Left ventricle myocardium inferior (tissue), 1 donor: ENCODE measurements at places on chromosomes 7 and 10.

- DNase-seq: no peak
Measured at GRCh38 chr7:117249696-117250095, 73.2 kb downstream of the WNT2 start.

GRCh38 chr10:104327745-104328645 lies 10.3 kb downstream of the ITPRIP start:
- no peak for DNase-seq

- DNase-seq: no peak
Measured at GRCh38 chr10:59550061-59550460, 159.6 kb downstream of the SLC16A9 start.

- no peak for DNase-seq
Measured at GRCh38 chr7:106430535-106431455, 146.0 kb upstream of the NAMPT start.

DNA sequence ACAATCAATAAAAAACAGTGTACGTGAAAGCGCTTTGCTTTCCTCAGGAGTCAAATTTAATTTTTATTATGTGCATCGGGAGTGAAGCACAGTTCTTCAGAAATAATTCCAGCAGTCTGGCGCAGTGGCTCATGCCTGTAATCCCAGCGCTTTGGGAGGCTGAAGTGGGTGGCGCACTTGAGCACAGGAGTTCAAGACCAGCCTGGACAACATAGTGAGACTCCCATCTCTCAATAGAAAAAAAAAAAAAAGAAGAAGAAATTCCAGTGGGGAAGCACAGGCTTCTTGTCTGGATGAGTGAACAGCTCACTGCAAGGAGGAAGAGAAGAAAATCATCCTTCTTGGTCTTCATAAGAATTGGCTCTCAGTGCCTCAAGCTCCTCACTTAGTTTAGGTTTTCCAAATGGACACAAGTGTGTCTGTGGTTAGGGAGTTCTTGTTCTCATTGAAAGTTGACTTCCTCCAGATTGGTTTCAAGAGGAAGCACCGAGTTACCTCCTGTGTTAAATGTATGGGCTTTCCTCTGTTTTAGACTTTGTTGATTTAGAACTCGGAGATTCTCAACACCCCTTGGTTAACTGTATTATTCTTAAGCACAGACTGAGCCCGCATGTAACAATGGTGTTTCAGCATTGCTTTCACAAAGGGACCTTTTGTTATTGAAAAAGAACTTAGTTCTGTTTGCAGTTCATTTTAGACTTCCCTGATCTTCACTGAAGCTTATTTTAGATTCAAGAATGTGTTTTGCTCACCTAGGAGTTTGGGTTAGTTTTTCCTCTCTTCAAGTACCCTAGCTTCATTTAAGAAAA lies 28.0 kb downstream of the LMTK2 start:
- no peak for DNase-seq

- DNase-seq: no peak
Measured at GRCh38 chr10:98569853-98570252, 123.1 kb upstream of the HPS1 start.

DNA sequence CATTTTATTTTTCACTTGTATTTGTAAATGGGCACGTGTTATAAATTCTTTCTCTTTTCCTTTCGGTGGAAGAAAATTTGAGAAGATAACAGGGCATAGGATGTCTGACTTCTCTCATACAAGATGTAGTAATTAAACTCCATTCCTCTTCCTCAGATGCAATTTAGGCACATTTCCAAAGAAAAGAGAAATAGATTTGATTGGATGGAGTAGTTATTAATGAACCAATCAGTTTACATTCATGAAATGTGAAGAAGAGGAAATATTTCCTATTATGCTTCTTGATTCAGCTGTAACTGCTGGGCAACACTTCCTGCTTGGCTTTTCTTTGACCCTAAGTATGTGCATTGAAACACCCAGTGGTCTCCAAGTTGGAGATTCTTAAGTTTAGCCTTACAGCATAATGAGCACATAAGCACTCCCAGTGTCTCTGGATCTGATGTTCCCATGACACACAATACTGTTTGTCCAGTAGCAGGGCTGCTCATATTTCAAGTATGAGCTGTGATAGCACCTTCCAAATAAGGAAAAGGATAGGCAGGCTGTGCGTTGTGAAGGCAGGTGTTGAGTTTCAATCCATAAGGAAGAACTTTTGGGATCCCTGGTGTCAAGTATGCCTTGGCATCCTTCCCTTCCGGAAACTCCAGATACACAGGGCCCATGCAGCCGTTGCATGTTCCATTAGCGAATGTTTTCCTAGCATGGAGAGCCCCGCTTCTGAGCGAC lies 33.4 kb upstream of the COBL start:
- no peak for DNase-seq

- no peak for DNase-seq
Measured at GRCh38 chr10:78892338-78893176, 176.2 kb upstream of the ZMIZ1 start.

DNA sequence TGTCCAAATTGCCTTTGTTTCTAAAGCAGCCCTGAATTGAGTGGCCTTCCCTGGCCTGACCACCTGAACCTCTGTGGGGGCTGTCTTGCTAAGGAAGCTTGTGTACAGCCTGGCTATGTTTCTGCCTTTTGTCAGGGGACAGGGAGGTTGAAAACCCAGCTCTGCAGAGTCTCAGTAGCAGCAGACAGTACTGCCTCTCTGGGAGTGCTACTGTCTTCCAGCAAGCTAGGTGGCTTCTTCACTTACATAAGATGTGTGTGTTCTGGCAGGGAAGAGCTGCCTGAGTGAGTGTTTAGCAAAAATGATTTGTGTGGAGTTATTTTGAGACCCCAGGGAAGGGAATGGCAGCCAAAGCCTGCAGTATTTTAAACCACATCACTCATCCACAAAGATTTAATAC lies 57.4 kb downstream of the LRRC4 start:
- no peak for DNase-seq

GRCh38 chr7:135662373-135663114 lies at the start of gene STMP1:
STMP1 (plus strand) TSS chr7:135662514.
- peak; percentile 98 for DNase-seq

- DNase-seq: no peak
Measured at GRCh38 chr10:63554657-63555056, 33.5 kb downstream of the REEP3 start.

DNA sequence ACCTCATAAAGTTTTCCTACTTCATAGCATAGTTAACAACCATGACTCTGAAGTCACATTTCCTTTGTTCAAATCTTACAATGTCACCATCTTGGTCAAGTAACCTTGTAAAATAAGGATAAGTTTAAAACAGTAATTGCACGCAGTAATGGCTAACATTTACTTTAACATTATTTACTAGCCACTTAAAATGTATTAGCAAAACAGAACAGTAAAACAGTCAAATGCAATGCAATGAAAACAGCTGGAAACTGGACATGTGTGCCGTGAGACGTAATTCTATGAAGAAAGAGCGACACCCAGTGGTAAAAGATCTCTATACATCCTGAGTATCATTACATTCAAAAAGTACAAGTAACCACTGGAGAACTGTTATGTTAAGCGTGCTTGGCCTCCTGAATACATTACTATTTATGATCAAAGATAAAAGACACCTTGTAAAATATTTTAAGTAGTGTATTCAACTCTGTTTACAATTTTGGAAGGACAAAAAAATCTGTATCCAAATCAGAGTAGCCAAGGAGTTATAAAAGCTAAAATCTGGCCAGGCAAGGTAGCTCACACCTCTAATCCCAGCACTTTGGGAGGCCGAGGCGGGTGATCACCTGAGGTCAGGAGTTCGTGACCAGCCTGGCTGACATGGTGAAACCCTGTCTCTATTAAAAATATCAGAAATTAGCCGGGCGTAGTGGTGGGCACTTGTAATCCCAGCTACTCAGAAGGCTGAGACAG lies 27.2 kb downstream of the ATE1 start:
- DNase-seq: no peak

GRCh38 chr10:43120929-43121314 lies 17.3 kb upstream of the CSGALNACT2 start:
- DNase-seq: no peak

- peak; percentile 41 for DNase-seq
Measured at GRCh38 chr10:78963074-78964034, 105.4 kb upstream of the ZMIZ1 start.

DNA sequence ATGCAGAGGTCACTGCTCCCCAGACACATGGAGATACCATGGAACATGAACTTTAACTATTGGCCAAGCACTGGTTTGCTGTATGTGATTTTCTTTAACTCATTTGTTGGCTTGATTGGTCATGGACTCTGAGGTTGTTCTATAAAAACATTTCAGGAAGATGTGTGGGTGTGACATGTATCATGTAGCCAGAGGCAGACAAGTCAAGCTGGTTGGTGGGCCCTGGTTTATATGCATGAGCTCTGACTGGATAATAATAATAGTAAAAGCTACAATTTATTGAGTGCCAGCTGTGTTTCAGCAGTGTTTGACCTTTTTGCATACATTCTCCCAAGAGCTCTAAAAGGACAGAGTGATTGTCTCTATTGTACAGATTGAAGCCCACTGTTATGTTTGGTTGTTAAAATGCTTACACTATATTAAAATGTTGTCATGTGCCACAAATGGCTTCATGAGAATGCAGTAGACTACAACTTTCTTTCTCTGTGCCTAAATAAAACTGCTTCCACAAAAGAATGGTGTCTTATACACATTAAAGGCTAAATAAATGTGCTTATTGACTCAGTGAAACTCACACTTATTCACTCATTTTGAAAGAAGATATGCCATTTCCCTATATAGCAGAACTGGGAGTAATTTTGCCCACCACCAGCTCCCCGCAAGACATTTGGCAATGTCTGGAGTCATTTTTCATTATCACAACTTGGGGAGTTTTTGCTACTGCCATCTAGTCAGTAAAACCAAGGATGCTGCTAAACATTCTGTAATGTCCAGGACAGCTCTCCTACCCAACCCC lies 243.6 kb upstream of the NFE2L3 start:
- DNase-seq: no peak

DNA sequence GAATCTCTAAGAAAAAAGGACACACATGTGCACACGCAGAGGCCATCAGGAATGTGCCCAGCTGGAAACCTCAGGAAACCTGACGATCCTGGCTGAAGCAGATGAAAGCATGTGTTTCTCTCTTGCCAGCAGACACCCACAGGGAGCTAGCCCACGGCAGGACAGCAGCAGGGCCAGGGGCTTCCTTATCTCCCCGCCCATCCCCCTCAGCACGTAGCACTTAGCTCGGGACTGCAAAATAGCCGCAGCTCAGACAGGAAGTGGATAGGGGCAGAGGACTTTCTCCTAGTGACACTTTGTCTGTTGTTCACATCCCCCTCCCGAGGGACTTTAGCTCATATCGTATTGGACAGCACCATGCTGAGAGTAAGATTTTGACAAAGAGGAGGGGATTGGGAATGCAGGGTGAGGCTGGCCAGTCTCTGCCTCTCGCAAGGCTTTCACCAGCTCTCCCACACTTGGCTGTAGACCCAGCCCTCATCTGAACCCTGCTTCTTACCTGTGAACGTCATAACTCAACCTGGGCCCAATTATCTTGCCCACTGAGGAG lies 63.8 kb downstream of the MKI67 start:
- no peak for DNase-seq

DNA sequence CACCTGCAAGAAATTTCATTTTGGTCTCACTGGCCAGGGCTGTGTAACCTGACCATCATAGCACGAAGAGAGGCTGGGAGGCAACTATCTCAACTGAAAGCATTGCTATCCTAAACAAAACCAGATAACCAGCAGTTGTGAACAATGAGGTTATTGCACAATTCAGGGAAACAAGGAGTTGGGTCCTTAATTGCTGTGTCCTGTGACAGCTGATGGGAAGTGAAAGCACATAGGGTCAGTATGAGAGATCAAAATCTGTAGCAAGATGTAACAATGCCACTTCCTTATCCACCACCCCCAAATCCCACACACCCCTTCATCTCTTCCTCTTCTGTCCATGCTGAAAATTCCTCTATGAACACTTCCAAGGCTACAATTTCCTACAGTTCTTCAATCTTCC lies 80.2 kb downstream of the HTR7 start:
- no peak for DNase-seq

DNA sequence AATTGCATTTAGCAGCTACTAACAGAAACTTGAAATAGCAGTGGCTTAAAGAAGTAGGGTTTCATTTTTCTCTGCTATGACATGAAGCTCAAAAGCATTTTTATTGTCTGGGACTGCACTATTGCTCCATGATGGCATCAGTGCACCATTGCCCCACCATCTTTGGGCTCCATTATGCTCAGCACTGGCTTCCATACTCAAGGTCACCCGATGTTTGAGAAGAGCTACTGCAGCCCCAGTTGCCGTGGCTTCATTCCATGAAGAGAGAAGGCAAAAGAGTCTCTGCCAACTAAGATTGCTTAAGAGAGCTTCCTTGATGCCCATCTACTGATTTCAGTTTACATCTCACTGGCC lies 192.2 kb upstream of the LRGUK start:
- DNase-seq: no peak

DNA sequence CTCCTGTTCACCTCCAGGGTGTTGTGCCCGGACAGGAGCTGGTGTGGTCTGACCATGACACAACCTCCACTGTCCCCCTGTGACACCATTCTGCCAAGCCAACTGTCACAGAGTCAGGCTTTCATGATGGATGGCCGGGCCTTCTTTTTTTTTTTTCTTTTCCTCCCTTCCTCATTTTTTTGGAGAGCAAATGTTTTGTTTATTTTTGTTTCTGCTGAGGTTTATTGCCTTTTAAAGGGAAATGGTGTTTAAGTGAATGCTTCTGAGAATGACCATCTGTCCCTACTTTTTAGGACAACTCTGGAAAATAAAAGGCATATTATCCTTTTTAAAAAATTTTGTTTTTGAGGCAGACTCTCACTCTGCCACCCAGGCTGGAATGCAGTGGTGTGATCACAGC lies 115.1 kb upstream of the NPS start:
- no peak for DNase-seq

DNA sequence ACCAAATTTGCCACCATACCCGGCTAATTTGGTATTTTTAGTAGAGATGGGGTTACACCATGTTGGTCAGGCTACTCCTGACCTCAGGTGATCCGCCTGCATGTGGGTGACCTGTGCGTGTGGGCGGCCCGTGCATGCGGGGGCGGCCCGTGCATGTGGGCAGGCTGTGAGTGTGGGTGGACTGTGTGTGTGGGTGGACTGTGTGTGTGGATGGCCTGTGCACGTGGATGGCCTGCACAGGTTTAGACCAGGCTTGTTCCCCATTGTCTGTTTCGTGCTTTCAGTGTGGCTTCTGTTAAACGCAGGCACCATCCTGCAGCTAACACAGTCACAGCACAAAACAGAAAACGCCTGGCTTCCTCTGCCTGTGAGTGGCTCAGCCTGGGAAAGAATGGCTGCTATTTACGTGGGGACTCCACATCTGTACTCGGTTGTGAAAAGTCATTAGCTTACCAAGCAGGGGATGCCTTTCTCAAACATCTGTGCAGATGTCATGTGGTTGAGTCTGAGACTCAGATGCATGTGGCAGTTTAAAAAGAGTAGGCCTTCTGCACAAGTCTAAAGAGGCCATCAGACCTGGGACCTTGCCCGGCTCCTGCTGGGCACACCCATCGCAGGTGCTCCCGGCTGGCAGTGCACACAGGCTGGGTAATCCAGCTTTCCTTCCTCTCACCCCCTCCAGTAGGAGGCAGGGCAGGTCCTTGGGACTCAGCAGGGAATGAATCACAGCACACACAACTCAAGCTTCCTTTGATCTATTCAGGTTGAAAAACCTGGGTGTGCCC lies 91.6 kb downstream of the COBL start:
- no peak for DNase-seq
